RPMI7951 (cell line): ENCODE measurements at places on chromosomes 13 and 19. TPM values are rescaled to one million over a fixed set of nuclear protein-coding genes. Genes with fewer than 3 reads are reported as not detected.
A peak's percentile ranks its signal among the peaks of the same experiment; 100 is the strongest.

The ZNF439 gene
- total RNA-seq, result 11.1 and 12.3 TPM in 2 replicates

The TBC1D17 gene
- 10.3 and 12.3 TPM in 2 replicates for total RNA-seq

DNA sequence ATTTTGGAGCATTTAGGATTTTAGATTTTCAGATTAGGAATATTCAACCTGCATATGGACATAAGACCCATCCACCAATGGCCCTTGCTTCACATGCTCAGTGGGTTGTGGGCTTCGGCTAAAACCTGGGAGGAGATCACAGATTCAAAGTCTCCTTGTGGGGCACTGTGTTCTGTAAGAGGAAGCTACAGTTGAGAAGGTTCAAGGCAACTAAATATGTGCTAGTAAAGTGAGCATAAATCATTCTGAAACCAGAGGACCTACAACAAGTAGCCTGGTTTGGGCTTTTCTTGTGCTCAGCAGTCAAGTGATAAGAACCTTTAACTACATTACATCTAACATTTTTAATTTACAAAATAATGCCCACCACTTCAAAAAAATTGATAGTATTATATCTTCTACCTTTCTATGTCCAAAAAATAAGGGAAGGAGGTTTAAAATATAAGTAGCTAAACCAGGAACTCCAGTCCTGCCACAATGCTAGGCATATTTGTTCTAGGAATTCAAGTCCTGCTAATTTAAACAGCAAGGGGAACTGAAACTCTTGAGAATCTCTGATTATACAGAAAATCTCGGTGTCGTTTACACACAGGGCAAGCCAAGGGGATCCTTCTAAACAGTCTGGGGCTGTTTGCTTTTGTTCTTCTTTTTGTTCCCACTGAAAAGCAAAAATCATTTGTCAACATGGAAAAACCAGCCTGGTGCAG is 36.6 kb downstream of the FOXO1 start:
- DNase-seq, result no peak

DNA sequence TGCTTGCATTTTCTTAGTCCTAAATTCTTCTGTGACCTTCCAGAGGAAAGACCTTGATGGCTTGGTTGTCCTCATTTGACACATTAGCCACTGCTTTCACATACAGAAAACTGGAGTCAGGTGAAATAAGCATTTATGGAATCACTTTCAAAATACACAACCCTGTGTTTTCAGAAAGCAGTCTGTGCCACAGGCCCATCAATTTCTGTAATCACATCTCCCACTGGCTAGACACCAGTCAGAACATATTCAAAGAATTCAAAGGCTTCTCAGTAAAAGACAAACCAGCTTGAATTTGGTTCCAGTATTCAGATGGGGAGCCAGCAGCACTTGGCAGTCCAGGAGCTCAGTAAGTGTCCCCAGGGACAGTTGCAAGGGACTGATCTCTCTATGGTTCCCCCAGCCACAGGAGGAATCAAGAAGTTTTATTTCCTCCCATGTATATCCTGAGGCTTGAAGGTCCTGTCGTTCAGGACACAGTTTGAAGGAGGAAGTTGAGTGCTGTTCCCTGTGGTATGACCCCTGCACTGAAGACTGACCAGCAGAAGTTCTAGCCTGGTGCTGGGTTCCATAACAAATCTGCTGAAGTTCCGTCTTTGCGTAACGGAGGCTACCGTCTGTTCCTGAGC is 214.3 kb downstream of the FOXO1 start:
- DNase-seq, result no peak

- DNase-seq, result no peak
Observed at GRCh38 chr19:4090356-4091220, 23.9 kb upstream of the ZBTB7A start.

GRCh38 chr13:100872761-100873160 is 198.2 kb upstream of the TMTC4 start:
- DNase-seq, result no peak

DNA sequence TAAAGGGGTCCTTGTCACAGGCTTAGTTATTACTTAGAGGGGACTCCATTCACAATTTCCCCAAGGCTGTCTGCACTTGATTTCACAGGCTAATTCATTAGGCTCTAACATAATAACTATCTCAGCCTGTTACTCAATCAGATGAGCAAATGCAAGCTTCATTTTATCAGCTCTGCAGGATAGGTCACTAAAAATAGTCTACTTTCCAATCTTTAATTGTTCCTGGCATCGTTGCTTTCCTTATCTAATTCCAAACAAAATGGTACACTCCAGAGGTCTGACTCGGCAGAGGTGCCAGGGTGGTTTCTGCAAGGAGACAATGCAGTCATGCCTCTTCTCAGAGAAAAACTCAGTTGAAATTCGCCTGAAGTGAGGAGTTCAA is 69.7 kb upstream of the SLC15A1 start:
- no peak for DNase-seq

DNA sequence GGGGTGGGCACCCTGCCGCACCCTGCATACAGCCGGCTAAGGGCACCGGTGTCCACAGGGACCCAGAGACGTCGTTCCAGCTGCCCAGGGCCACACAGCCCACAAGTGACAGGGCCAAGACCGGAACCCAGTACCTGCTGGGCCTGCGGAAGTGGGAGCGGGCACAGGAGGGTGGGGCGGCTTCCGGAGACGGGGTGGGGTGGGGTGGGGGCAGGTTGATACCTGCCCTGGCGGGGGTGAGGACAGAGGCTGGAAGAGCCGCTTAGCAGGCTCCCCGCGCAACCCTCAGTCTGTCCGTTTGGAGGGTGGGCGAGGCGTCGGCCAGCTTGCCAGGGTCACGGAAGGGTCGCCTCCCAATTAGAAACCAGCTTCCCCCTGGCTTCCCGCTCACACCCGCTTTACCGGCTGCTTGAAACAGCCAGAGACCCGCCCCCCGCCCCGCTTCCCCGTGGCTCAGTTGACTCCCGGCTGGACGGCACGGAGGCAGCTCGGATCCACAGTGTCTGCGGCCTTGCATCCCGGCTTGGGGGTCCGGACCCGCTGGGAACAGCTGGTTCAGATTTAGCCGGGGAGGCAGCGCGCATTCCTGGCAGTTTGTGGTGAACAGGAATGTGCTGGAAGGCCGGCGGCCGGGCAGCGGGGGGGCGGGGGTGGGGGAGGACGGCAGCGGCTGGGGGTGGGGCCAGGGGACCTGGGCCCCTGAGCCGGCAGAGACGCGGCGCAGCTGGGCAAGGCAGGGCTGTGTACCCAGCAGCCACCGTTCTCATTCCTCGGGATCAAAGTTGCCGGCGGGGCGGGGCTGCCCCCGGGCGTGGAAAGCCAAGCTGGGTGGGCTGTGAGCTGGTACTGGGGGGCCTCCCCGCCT is 1.9 kb downstream of the CNN2 start:
- DNase-seq, result peak; percentile 98
